ENCODE measurements at places on chromosomes 16 and 17.

DNA sequence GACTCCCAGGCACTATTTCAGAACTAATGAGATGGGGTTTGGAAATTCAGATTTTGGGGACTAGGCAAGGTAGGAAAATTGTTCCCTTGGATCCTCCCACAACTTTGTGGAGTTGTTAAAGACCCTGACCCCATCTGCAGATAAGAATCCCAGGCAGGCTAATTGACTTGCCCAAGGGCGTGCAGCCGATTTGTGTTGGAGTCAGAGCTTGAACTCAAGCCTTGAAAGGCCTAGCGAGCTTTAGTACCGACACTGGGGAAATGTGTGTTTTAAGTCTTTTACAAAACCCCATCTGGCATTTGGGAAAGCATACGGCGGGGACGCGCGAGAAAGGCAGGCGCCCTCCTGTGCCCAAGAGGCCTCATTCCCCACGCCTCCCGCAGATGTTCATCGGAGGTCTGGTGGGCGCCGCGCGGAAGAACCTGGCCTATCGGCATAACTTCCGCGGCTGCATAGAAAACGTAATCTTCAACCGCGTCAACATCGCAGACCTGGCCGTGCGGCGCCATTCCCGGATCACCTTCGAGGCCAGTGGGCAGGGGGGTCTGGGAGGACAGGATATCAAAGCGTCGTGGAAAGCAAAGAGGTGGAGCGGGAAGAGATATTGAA is 4.3 kb downstream of the CNTNAP1 start:
- no peak for DNase-seq

- DNase-seq = no peak
Measured at GRCh38 chr17:80959330-80960036, 32.2 kb upstream of the CHMP6 start.

GRCh38 chr17:79851461-79851817 is 12.2 kb upstream of the CBX4 start:
- DNase-seq = no peak

GRCh38 chr17:1111599-1112443 is 68.0 kb downstream of the ABR start:
- DNase-seq = no peak

- peak; percentile 64 for DNase-seq
Measured at GRCh38 chr16:86286991-86287663, 223.2 kb upstream of the FOXF1 start.

DNA sequence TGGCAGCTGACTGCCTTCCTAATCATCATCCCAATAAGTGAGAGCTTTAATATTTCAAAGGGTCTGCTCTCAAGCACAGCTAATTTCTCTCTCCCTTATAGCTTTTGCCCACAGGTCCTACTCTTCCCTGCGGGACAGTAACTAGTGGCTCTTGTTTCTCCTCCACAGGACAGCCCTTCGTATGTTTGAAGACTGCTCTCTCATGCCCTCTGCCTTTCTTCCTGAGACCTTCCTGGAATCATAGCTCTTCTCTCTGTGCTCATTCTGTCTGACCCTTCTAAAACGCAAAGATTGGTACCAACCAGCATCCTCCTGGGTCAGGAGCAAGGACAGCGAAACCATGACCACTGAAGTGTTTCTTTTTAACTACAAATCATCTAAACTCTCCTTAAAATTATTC is 168.9 kb downstream of the GRIN2A start:
- DNase-seq = peak; percentile 21

DNA sequence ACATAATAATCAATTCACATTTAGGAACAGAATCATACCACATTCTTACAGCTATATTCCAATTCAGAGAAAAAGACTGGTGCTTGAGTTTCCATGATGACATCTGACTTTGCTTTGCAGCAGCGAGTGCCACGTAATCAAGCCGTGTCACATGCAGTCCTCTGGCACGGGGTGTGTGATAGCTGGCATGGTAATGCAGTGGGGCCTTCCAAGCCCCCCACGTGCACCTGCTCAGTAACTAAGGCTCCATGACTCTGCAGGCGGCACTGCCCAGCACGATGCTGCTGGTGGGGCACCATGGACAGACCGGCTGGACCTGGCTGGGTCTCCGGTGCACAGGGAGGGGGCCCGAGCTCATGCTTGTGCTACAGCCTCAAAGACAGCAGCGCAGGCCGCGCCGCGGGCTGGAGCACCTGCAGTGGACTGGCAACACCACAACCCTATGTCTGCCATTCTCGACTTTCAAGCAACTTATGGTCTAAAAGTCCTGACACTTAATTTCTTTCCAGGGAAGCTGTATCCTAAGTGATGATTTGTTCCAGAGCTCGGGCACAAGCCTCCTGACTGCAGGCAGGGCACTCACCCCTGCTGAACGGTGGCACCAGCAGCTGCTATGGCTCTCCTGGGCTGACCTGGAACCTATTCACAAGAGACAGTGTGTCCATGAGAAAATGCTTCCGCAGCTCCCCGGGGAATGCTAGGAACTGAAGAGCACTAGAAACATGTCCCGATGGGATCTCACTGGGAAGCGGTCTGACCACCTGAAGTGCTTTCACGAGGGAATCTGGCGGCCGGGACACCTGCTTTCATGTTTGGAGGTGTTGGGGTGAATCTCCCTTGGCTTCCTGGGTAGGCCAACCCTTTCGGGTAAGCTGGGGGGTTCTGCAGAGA is 99.5 kb upstream of the DNAH17 start:
- no peak for DNase-seq

DNA sequence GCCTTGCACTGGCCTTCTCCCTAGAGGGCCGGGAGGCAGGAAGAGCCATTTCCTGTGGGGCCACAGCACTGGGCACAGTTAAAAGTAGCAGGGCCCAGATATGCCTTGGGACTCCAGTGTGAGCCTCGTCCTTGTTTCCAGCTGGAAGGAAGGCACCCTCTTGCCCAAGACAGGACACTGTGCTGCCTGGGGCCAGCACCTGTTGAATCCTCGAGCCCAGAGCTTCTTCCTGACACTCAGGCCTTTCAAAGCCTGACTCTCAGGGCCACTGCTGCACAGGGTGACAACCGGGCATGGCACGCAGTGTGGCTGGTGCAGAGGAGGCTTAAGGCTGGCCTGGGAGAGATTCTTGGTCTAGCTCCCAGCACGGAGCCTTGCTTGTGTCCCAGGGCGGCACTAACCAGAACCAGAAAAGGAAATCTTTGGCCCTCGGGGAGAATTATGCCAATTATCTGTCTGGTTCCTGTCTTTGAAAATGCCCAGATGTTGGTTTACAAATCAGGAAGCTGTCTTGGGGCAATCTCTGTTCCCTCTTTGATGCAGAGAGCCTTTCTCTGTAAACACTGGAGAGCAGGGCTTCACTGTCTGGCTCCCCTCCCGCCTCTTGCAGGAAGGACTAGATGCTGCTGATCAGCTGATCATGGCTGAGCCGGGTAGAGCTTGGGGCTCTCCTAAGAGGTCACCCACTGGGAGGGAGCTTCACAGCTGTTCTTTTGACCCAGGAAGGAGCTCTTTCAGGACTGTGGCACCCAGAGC is 11.1 kb downstream of the LDHD start:
- DNase-seq = no peak

- no peak for DNase-seq
Measured at GRCh38 chr16:89031715-89032659, 55.0 kb upstream of the CBFA2T3 start.

DNA sequence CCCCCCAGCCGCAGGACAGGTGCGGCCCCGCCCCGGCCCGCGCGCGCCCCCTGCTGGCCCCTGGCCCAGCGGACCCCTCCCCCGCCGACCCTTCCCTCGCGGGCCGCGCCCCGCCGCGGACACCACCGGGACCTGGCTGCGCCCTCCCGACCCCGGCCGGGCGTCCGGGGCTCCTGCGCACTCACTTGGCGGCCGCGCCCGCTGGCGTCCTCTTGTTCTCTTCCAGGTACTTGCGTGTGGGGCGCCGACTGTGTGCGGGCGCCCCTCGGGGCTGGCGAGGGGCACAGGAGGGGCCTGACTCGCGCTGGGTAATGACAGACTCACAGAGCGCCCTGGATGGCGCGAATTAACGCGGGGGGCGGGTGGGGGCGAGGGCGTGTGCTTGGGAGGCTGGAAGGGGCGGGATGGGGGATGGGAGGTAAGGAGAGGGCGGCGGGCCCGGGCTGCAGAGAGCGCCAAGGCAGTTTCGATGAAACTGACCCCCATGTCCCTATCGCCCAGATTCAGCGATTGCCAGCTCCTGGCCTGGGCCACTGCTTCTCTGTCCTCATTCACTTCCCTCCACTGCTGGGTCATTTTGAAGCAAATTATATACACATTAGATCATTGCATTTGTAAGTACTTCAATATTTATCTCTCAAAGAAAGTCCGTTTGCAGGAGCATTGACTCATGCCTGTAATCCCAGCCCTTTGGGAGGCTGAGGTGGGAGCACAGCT is 445 bp upstream of the DBNDD1 start:
- peak; percentile 85 for DNase-seq
